NCI-H1417 (cell line): ENCODE measurements at places on chromosomes 5 and 9.

GRCh38 chr5:79111387-79111959 lies at the start of gene BHMT:
Gene BHMT (plus strand): TSS chr5:79111809. CDS start chr5:79111886, 77 bp downstream.
- DNase-seq = no peak

DNA sequence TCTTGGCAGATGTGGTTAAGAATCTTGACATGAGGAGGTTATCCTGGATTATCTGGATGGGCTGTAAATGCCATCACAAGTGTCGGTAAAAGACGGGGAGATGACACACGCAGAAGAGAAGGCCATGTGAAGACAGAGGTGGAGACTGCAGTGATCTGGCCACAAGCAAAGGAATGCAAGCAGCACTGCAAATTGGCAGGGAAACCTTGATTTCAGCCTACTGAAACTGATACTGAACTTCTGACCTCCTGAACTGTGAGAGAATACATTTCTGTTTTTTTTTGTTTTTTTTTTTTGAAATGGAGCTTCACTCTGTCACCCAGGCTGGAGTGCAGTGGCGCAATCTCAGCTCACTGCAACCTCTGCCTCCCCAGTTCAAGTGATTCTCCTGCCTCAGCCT lies 92.4 kb upstream of the NFIL3 start:
- DNase-seq = no peak

- DNase-seq = no peak
Measured at GRCh38 chr9:112166176-112167140, 8.6 kb downstream of the SUSD1 start.

GRCh38 chr9:112868461-112868860 lies 22.2 kb downstream of the SLC46A2 start:
- DNase-seq = no peak

GRCh38 chr5:172311605-172312004 lies 28.0 kb upstream of the UBTD2 start:
- DNase-seq = no peak

- DNase-seq = no peak
Measured at GRCh38 chr5:73328640-73329039, 119.9 kb downstream of the FOXD1 start.

DNA sequence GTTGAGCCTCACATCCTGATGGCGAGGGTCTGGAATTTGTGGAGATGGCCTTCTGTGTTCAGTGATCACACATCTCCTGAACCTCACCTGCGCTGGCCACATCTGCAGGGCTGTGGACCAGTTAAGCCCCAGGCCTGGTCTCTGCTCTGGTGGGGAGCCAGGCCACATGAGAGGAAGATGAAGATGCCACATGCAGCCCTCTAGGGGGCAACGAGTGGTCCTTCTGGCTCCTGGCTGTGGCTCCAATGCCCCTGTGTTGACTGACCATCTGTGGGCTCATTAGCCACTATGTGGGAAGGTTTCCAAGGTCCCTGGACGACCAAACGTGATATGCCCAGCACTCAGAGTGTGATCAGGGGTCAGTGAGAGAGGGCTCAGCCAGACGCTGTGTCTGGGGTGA lies 203.0 kb downstream of the HSPA4 start:
- no peak for DNase-seq
